ENCODE measurements at places on chromosomes 7 and 10.

DNA sequence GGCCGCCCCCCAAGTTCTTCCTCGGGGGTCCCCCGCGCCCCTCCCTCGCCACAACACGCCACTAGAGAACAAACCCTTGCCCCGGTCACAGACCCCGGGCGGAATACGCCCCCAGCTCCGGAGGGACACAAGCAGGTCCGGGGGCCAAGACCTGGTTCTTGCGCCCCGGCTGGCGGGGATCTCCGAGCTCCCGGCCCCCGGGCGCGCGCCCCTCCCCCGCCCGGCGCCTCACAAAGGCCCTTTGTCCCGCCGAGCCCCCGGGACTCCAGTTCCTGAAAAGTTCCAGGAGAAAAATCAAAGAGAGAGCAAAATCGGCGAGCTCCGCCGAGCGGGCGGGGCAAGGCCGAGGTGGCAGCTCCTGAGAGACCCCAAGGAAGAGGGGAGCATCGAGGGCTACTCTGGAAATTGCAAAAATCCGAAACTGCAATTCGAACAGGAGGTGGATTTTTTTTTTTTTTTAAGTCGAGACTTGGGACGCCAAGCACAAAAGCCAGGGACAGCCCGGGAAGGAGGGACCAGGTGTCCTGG, 4.0 kb downstream of the TNRC18 start:
- H3K36me3 ChIP-seq = peaks cover 3% of the 10 kb centered on the region
- peaks cover 33% of the 10 kb centered on the region for H3K4me1 ChIP-seq
- no peak for DNase-seq
- peaks cover 99% of the 10 kb centered on the region for H3K27me3 ChIP-seq

DNA sequence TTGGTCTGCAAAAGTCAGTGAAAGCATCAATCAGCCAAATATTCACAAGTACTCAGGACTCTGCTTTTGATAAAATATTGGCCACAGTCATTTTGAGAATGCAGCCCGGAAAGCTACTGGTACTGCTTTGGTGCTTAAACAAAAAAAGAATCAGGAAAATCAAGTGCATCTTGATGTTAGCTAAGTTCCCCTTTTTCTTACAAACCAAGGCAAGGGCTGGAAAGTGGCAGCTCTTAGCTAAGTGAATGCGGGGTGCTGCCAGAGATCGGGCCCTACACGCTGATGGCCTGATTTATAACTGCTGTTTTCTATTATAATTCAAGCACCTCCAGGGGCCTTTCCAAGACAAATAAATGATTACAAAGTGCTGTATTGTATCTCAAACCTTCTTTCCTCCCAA, 136.8 kb upstream of the MGMT start:
- no peak overlapping the region for H3K27ac ChIP-seq
- peaks cover 5% of the 10 kb centered on the region for H3K4me1 ChIP-seq
- no peak overlapping the region for H3K4me3 ChIP-seq
- H3K27me3 ChIP-seq = peaks cover 35% of the 10 kb centered on the region

- H3K4me3 ChIP-seq = no peak overlapping the region
- DNase-seq = no peak
- H3K27ac ChIP-seq = no peak overlapping the region
- H3K36me3 ChIP-seq = no peaks in the 10 kb centered on the region
- H3K27me3 ChIP-seq = peaks cover 26% of the 10 kb centered on the region
Observed at GRCh38 chr10:97117372-97117771, 68.4 kb downstream of the SLIT1 start.

- DNase-seq = no peak
- no peak overlapping the region for H3K27ac ChIP-seq
- no peaks in the 10 kb centered on the region for H3K36me3 ChIP-seq
Observed at GRCh38 chr10:26983156-26983555, 117.1 kb downstream of the ANKRD26 start.

DNA sequence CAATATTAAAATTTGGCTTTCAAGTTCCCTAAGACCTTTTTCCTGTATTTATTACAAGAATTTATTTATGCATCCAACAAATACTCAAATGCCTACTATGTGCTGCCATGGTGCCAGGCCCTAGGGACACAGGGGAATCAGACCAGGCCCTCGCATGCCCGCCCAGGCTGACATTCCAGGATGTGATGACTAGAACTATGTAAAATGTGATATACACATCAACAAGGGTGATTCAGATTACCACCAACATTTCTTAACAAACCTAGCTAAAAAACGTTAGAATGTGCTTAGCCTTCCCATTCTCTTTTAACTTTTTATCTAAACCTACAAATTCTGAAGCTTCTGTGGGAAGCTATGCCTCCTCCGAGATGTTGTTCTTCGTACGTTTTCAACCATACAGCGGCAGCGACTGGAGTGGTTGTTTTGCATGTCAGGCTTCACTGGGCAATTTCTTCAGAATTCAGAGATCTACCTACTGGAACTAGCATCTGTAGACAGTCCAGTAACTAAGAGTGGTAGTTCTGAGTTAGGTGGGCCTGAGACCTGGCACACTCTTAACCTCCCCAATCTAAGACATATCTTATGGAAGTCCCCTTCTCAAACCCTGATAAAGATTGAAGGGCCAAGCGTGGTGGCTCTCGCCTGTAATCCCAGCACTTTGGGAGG, 22.1 kb downstream of the GNA12 start:
- H3K36me3 ChIP-seq = no peaks in the 10 kb centered on the region
- peaks cover 7% of the 10 kb centered on the region for H3K4me1 ChIP-seq
- H3K4me3 ChIP-seq = no peak overlapping the region
- H3K27me3 ChIP-seq = no peaks in the 10 kb centered on the region
- DNase-seq = no peak
- no peak overlapping the region for H3K27ac ChIP-seq

GRCh38 chr10:118241229-118242137, 100.6 kb downstream of the FAM204A start:
- DNase-seq = peak; percentile 74
- no peaks in the 10 kb centered on the region for H3K36me3 ChIP-seq
- no peak overlapping the region for H3K27ac ChIP-seq
- H3K4me3 ChIP-seq = no peak overlapping the region
- H3K4me1 ChIP-seq = no peaks in the 10 kb centered on the region

DNA sequence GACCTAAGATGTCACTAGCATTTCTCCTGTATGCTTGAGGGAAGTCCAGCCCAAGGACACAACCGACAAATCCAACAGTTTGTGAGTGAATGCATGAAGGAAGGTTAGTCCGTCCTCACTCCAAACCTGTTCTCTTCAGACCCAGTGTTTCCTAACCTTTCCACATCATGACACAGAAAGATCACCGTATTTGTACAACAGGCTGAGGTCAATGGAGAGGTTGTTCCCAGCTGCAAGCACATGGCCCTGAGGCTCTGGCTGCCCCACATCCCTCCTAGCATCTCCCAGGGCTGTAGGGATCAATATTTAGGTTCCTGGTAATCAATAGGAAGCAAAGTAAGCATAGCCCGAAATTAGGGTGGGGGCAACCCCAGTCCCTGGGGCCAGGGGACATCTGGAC, 227.9 kb downstream of the PLXNA4 start:
- H3K4me3 ChIP-seq = no peak overlapping the region
- no peaks in the 10 kb centered on the region for H3K36me3 ChIP-seq
- no peak for DNase-seq
- peaks cover 52% of the 10 kb centered on the region for H3K27me3 ChIP-seq
- no peaks in the 10 kb centered on the region for H3K4me1 ChIP-seq

Measured in activated naive CD4-positive, alpha-beta T cell treated with anti-CD3 and anti-CD28 coated beads, Interleukin-2, amount 10 ng/mL, durations not matched to agents 7 days and 5 days (primary cell).